ENCODE measurements at places on chromosomes 13 and 19.
A peak's percentile ranks its signal among the peaks of the same experiment; 100 is the strongest.

GRCh38 chr19:8363803-8364771, at the start of gene ANGPTL4:
Gene ANGPTL4 (plus strand): TSS chr19:8364155. CDS start chr19:8364322, 167 bp downstream.
- peak; percentile 85 for DNase-seq

GRCh38 chr19:58307736-58308135, 2.6 kb downstream of the ERVK3-1 start:
- DNase-seq: no peak

GRCh38 chr19:4759388-4760284, 31.9 kb upstream of the FEM1A start:
- peak; percentile 89 for DNase-seq

- no peak for DNase-seq
Observed at GRCh38 chr13:63409791-63410351, 1994.2 kb upstream of the PCDH20 start.

- DNase-seq: no peak
Observed at GRCh38 chr13:26036383-26036782, 15.4 kb downstream of the SHISA2 start.

DNA sequence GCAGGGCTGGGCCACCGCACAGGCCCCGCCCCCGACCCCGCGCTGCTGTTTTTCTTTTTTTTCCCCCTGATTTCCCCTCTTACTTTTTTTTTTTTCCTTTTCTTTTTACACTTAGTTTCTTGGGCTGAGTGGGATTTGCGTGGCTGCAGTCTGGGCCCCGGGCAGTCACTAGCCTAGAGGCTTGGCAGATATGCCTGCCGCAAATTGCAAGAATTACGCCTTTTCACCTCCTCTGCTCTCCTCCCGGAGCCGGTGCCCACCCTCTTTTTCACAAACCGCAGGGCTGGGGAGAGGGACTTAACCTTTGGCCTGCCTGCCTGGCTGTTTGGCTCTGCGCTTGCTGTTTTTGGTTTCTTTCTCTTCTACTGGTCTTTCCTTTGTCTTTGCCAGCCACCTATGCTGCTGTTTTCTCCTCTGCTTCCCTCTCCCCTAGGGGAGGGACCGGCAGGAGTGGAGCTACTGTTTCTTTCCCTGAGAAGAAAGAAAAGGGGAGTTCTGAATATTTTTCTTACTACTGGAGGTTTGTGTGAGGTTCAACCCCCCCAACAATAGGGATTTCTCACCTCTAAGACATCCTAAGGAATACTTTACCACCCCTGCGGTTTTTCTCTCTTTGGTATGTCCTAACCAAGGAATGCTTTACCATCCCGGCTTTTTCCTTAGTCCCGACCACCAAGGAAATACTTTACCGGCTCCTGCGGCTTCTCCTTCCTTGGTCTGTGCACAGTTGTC, 11.0 kb downstream of the ZNF552 start:
- peak; percentile 78 for DNase-seq

GRCh38 chr13:74035896-74036295, 98.3 kb downstream of the KLF12 start:
- DNase-seq: no peak

- DNase-seq: no peak
Observed at GRCh38 chr13:19345158-19345557, 163.5 kb upstream of the TUBA3C start.
